DMS153 (cell line): ENCODE measurements at places on chromosomes 7 and 10.

DNA sequence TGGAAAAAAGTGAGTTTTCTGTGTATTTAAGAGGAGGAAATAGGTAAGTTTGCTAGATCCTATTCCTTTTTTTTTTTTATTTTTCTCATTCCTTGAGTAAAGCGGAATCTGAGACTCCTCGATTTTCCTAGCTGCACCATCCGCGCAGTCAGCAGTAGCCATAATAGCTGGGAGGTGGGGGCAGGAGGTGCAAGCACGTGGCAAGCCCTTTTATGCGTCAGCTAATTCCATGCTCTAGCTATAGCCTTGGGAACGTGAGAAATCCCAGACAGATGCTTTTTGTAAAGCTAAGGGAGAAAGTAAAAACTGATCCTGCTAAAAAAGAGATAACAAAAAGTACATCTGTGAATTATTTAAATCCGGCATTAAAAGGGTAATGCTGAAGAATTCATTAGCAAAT lies 33.2 kb upstream of the TPK1 start:
- no peak for DNase-seq

DNA sequence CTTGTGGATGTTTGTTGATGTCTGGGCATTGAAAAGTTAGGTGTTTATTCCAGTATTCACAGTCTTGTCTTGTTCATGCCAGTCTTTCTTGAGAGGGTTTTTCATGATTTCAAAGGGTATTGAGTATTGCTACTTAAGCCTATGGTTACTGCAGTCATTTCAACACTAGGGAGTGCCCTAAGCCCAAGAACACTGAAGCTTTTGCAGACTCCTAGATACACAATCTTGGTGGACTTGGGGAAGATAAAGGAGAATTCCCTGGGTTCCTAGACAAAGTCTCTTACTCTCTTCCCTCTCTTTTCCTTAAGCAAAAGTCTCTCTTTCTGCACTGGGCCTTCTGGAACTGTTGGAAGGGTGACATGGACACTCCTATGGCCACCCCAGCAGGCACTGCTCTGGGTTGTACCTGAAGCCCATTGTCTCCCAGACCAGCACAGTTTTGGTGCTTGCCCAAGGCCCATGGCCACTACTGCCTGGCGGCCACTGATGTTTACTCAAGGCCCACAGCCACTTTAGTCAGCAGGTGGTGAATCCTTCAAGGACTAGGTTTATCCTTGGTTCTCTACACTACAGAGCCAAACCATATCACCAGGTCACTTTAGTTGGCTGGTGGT lies 24.9 kb downstream of the SAMD9 start:
- DNase-seq = no peak

DNA sequence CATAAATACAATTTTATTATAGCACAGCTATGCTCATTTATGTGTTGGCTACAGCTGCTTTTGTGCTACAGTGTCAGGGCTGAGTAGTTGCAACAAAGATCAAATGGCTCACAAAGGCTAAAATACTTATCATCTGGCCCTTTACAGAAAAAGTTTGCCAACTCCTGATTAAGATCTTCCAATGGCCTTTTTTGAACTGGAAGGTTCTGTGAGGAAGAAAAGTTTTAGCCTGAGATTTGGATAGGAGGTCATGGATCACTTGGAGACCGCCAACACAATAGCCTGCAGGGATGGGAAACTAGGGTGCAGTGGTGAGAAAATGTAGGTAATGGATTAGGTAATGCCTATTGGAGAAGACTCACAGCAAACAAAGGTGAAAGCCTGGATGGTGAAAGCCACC lies 169.8 kb downstream of the NOC3L start:
- no peak for DNase-seq

GRCh38 chr7:69540287-69540686 lies 58.0 kb upstream of the AUTS2 start:
- no peak for DNase-seq

DNA sequence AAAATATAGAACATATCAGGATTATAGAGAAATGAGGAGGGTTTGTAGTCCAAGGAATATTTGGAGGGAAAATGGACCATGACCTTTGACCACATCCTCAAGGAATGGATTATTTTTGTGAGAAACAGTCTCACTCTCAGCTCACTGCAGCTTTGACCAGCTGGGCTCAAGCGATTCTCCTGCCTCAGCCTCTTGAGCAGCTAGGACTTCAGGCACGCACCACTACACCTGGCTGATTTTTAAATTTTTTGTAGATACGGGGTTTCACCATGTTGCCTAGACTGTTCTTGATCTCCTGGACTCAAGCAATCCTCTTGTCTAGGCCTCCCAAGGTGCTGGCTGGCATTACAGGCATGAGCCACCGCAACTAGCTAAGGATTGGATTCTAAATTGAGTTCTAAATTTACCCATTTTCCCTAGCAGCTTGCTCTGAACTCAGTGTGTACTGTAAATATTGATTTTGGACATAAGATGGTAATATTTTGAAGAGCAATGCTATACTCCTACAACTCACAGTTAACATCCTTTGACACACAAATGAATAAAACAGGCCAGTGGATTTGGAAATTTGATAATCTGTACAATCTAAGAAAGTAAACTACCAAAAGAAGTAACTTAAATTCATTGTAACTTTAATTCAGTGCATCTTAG lies 73.8 kb downstream of the TET1 start:
- no peak for DNase-seq
